Vagina (tissue), 2 donors: ENCODE measurements at places on chromosomes 3 and 15. TPM values are rescaled to one million over a fixed set of nuclear protein-coding genes. Genes with fewer than 3 reads are reported as not detected.

The TMC3 gene
- 2.7 TPM for total RNA-seq

The PGBD4 gene
- total RNA-seq: 1.5 TPM

The CNTN3 gene
- total RNA-seq: not detected

The CCDC80 gene
- total RNA-seq: 51.6 TPM

The PRR20G gene
- not detected for total RNA-seq

The CEP70 gene
- 31.7 TPM for total RNA-seq

The MOBP gene
- not detected for total RNA-seq

The ZBTB11 gene
- 27.5 TPM for total RNA-seq

The ZXDC gene
- total RNA-seq: 36.8 TPM

The SMCO1 gene
- total RNA-seq: not detected

The DGKG gene
- total RNA-seq: 2.5 TPM

The BAHD1 gene
- 9.6 TPM for total RNA-seq

The SLC12A1 gene
- not detected for total RNA-seq

The SCAMP5 gene
- 6.6 TPM for total RNA-seq

The MEX3B gene
- 5.2 TPM for total RNA-seq

The CPNE9 gene
- not detected for total RNA-seq

The KIF9 gene
- total RNA-seq: 0.98 TPM

The MUSTN1 gene
- 30.2 TPM for total RNA-seq

The CEMIP gene
- total RNA-seq: 0.74 TPM

The NR2F2 gene
- total RNA-seq: 39.8 TPM

The BTD gene
- total RNA-seq: 10.6 TPM

The ITIH4 gene
- total RNA-seq: 5.9 TPM

The RTP1 gene
- total RNA-seq: not detected

The MST1R gene
- 38.1 TPM for total RNA-seq

The STRIT1 gene
- not detected for total RNA-seq

The RASL12 gene
- total RNA-seq: 85.7 TPM

The THRB gene
- total RNA-seq: 22.8 TPM

The TGM5 gene
- 8.3 TPM for total RNA-seq

The TMCO5A gene
- total RNA-seq: not detected

The GRM7 gene
- total RNA-seq: 2.0 TPM

The NOX5 gene
- 0.74 TPM for total RNA-seq

The SEMA3F gene
- total RNA-seq: 78.1 TPM

The SH2D7 gene
- total RNA-seq: not detected

The PRC1 gene
- total RNA-seq: 29.7 TPM

The SPSB4 gene
- total RNA-seq: 0.98 TPM

The PLA2G4B gene
- 34.1 TPM for total RNA-seq

The ACKR4 gene
- total RNA-seq: not detected

The PARP3 gene
- total RNA-seq: 20.6 TPM

The HESX1 gene
- not detected for total RNA-seq

The GABRR3 gene
- total RNA-seq: not detected

The PLSCR2 gene
- not detected for total RNA-seq

The NR1I2 gene
- not detected for total RNA-seq

The UACA gene
- 40.3 TPM for total RNA-seq

The PIGZ gene
- 9.8 TPM for total RNA-seq

The NAALADL2 gene
- total RNA-seq: 12.5 TPM

The SLC12A8 gene
- total RNA-seq: 6.1 TPM

The SCAANT1 gene
- not detected for total RNA-seq

The CNTN6 gene
- 0.98 TPM for total RNA-seq

The CAV3 gene
- not detected for total RNA-seq

The FETUB gene
- 3.7 TPM for total RNA-seq

The RBPMS2 gene
- total RNA-seq: 3.7 TPM
